Stimulated activated CD8-positive, alpha-beta memory T cell treated with anti-CD3 and anti-CD28 coated beads, Interleukin-2, amount 100 ng/mL, for 48 hours (primary cell): ENCODE measurements at places on chromosomes 3 and 15.

- no peak for DNase-seq
Observed at GRCh38 chr3:46490338-46491084, 7.3 kb upstream of the RTP3 start.

- DNase-seq = no peak
Observed at GRCh38 chr3:184981071-184981470, 169.1 kb downstream of the VPS8 start.

- DNase-seq = no peak
Observed at GRCh38 chr15:98543237-98543636, 105.1 kb upstream of the IGF1R start.

DNA sequence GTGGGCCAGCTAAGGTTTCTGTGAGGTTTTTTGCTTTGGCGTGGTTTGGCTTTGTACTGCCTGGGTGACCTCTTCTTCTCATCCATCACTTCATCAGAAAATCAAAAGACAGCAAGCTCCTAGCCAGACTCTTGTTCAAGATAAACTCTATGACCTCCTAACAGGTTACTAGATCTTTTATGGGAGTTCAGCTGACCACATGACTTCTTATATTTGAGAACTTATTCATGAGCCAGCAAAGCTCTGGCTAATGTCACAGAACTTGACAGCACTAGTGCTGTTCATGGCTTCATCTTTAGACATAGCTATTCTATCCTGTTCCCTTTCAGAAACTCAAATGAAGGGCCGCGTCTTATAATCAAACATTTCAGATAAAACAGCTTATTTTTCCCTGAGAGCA is 527.1 kb upstream of the GOLIM4 start:
- no peak for DNase-seq

GRCh38 chr3:169264711-169265110 is 398.8 kb downstream of the MECOM start:
- DNase-seq = no peak

- DNase-seq = no peak
Observed at GRCh38 chr15:75561888-75562287, 17.2 kb downstream of the PTPN9 start.

GRCh38 chr3:167406876-167407492 is 26.9 kb upstream of the ZBBX start:
- no peak for DNase-seq

GRCh38 chr15:68301301-68301700 is 23.8 kb downstream of the FEM1B start:
- DNase-seq = no peak

GRCh38 chr3:132469326-132469725 is 52.0 kb downstream of the DNAJC13 start:
- no peak for DNase-seq

DNA sequence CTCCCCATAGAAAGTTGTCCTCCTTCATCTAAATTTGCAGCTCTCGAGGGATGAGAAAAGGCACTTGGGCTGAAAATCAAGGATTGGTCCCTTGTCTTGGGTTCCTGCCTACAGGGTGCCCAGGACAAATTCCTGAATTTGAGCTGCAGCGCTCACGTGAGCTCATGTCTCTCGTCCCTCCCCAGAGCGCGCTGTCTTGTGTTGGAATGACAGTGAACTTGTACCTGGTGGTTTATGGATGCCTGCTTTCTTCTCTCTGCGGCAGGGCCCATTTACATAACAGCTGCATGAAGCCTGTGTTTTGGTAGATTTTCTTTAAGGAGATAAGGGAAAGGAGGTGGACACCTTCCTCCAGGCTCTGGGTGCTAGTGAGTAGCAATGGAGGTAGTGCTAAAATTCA is 4.3 kb downstream of the RYR3 start:
- DNase-seq = no peak

GRCh38 chr3:194532591-194532990 is 45.8 kb upstream of the ATP13A3 start:
- DNase-seq = no peak

- no peak for DNase-seq
Observed at GRCh38 chr3:111338059-111338698, 203.8 kb upstream of the CD96 start.

DNA sequence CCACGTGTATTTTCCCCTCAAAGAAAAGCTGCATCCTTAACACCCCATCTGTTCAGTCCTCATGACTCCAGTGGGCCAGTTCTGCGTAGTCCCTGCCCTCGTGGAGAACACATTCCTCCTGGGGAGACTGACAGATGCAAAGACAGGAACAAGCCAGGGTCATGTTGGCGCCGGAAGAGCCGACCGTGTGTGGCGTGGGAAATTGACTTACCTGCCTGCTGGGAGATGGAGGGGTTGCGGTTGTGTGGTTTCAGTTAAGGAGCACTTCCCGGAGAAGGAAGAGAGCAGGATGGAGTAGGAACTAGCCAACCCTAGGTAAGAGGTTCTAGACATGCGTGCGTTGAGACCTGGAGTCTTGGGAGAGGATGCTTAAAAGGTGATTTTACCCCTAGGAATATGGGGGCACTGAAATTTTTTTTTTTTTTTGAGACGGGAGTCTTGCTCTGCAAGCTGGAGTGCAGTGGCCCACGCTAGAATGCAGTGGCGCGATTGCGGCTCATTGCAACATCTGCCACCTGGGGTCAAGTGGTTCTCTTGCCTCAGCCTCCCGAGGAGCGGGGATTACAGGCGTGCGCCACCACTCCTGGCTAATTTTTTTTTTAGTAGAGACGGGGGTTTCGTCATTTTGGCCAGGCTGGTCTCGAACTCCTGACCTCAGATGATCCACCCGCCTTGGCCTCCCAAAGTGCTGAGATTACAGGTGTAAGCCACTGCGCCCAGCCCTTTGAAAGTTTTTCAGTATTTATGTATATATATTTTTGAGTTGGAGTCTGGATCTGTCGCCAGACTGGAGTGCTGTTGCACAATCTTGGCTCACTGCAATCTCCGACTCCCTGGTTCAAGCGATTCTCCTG is 1.4 kb downstream of the VHL start:
- DNase-seq = no peak

DNA sequence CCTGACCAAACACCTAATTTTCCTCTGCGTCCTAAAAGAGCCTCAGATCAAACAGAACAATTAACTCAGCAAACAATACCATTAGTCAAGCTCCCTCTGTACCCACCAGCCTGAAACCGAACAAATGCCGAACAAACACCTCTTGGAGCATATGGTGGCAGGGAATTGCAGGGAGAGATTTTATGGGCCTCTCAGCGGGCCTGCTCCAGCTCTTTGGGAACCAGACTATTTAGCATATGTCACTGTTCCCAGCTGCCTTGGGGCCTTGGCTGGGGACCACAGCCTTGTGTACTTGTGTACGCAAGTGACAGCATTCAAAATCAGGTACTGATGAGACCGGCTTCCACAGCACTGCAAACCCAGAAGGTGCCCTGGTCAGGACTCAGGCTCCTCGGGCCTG is 388.8 kb upstream of the PPP2R3A start:
- no peak for DNase-seq

GRCh38 chr3:177935047-177935446 is 601.2 kb upstream of the KCNMB2 start:
- DNase-seq = no peak

DNA sequence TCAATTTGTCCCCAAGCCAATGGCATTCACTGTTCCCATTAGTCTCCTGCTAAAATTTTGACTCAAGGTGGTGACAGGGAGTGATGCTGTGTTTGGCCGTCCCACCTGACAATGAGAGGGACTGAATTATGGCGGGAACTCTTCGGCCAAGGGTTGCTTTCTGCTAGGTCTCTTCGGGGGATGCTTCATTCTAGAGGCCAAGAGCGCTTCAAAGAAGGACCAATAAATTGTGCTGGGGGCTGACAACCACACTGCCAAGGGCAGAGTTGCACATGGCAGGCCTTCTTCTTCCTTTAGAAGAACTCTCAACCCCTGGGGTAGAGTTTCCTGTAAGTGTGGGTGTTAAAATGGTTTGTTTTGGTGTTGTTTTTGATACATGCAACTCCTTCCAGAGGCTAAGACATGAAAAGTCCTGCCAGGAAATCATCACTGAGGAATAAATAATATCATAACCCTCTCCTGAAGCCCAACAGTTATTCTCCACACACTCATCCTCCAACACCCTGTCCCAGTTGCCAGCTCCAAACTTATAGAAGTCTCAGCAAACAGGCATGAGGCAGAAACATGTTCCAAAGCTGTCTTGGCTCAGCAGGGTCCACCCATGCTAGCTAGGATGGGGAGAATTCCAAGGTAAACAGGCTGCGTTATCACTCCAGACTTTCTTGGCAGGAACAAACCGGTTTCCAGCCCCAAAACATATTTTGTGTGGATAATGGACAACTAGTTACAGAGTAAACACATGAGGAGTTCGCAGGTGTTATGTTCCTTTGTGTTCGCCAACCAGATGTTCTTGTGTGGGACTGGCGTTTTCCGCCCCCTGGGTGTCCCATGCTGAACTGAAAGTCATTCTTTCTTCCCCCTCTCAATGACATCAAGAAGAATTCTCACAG is 396.7 kb upstream of the RGMA start:
- no peak for DNase-seq

- DNase-seq = no peak
Observed at GRCh38 chr3:184355261-184356040, 6.0 kb downstream of the CLCN2 start.

- DNase-seq = no peak
Observed at GRCh38 chr3:53164911-53165310, 3.9 kb downstream of the PRKCD start.

DNA sequence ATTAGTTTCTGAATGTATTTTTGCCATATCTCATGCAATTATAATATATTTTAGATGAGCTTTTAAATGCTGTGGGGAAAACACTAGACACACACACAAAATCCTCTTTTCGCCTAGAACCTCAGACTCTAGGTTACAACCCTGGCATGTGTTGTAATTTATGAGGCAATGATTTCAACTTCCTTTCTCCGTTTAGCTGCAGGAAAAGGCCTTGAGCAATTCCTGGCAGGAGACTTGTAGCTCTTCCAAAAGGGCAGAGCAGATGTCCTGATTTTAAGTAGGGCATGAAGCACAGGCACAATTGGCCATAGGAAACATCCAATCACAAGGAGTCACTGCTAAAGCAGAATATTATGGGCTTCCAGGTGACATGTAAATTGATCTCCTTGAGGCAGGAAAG is 82.0 kb downstream of the GPR156 start:
- no peak for DNase-seq

DNA sequence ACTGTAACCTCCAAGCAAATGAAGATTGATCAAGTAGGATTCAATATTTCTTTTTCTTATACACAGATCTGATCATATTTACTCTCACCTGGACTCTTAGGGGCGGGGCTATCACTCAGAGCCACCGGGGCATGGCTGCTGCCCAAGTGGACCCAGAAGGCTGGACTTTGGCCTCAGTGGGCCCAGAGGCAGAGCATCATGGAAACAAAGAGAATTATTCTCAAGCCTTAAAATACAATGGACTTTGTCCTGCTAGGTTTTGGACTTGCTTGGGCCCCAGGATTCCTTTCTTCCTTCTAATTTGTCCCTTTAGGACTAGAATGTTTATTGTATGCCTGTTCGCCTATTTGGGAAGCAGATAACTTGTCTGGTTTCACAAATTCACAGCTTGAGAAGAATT is 85.1 kb downstream of the SUCLG2 start:
- no peak for DNase-seq

GRCh38 chr3:20103731-20104130 is 63.5 kb downstream of the KAT2B start:
- no peak for DNase-seq

DNA sequence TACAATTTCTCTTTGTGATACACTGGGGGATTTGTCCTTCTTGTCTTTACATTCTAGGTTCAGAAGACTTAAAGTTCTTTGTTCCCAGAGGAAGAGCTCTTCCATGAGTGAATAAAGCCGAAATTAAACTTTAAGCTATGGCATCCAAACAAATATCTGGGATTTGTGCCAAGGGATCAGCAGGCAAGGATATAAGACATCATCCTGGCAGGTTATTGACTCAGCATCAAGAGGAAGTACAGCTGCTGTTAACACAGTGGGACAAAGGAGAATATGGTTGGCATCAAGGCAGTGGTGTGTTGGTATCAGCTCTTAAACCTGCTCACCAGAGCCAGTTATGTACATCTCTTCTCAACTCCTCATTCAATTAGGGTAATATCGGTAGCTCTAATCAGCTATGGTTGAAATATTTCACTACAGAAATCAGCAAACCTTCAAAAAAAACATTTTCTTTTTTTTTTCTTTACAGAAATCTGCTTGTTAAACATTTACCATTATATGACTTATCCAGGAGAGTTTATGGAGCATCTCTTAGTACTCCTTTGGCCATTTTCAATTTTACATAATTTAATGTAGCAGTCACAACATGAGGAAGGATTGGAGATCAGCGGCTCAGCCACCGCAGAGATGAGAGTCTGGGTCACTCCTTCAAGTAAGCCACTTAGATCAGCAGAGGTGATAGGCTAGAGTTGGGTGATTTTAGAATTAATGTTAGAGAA is 1198.6 kb upstream of the EPHA6 start:
- no peak for DNase-seq

DNA sequence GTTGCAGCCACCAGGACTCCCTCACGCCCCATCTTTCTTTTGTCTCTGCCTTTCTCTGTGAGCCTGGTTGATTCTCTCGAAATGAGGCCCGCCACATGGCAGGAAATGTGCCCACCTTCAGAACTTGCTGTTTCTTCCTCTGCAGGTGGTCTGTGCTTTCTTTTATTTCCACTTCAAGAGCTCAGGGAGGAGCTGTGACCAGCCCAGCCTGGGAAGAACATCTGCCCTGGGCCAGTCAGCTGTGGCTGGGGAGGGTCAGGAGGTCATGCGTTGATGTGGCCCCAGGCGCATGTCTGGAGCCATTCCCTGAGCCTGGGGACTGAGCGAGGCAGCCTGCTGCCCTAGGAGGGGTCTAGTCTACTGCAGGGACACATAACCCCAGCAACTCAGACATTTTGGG is 8.0 kb downstream of the FBLN2 start:
- DNase-seq = no peak
